ENCODE measurements at places on chromosomes 6 and 20. TPM values are rescaled to one million over a fixed set of nuclear protein-coding genes. Genes with fewer than 3 reads are reported as not detected.

CGA gene
- total RNA-seq, result not detected

HDGFL1 gene
- not detected for total RNA-seq

- no peak for DNase-seq
Measured at GRCh38 chr6:134676307-134677281, 273.3 kb downstream of the ALDH8A1 start.

DNA sequence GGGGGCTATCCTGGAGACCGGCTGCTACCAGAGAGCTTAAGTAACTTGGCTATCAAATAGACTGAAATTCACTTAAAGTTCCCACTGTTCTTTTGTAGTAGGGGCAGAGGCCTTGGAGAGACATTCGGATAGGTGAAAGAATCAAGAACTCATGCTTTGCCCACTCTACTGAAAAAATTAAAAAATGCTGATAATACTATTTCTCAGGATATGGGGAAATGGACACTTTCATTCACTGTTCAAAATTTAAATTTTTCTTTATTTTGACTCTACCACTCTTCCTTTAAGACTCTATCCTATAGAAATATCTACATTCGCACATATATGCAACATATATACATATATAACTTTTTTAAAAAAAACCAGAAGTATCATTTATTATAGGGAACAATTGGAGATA lies 117.8 kb upstream of the CHD6 start:
- DNase-seq, result no peak

- DNase-seq, result no peak
Measured at GRCh38 chr20:49561806-49562205, 6.1 kb downstream of the PTGIS start.

GRCh38 chr20:6122873-6123648 lies at the start of gene FERMT1:
FERMT1 (minus strand) TSS chr20:6123030; CDS start chr20:6119554, 3,476 bp downstream.
- DNase-seq, result peak; percentile 44

GRCh38 chr6:43744491-43744890 lies 25.5 kb upstream of the VEGFA start:
- DNase-seq, result peak; percentile 11

COX4I2 gene
- total RNA-seq, result not detected

SPTLC3 gene
- total RNA-seq, result 1.0 TPM

PACSIN1 gene
- total RNA-seq, result 3.1 TPM

GRCh38 chr6:35396991-35397390 lies 54.6 kb downstream of the PPARD start:
- no peak for DNase-seq

DNA sequence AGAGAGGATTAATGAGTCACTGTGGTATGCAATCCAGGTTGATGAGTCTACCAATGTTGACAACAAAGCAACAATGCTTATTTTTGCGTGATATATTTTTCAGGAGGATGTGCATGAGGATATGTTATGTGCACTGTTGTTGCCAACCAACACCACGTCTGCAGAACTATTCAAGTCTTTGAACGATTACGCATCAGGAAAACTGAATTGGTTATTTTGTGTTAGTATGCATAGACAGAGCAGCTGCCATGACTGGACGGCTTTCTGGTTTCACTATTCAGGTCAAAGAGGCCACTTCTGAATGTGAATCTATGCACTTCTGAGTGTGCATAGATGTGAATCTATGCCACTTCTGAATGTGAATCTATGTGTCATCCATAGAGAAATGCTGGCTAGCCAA lies 134.0 kb upstream of the GRIK2 start:
- DNase-seq, result no peak

GRCh38 chr6:17167327-17167979 lies 65.6 kb downstream of the STMND1 start:
- no peak for DNase-seq

- DNase-seq, result no peak
Measured at GRCh38 chr20:24959591-24960301, 10.7 kb downstream of the CST7 start.

TRIM40 gene
- total RNA-seq, result not detected

- DNase-seq, result no peak
Measured at GRCh38 chr6:82691997-82692396, 328.4 kb downstream of the TPBG start.

KCNG1 gene
- total RNA-seq, result not detected

DNA sequence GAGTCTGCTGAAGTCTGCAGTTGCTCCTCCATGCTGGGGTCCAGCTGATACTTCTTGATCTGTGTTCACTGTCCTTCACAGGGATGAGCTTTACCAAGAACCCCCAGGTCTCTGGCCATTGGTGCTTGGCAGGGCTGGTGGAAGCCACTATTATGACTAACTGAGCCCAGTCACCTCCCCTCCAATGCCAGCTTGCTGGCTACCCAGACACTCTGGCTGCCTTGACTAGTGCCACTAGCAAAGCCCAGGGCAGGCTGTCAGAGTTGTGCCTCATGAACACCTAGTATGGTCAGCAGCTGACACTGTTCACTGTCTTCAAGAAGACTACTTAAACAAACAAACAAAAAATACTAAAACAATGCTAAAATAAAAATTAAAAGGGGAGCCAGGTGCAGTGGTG lies 8.8 kb downstream of the ASIP start:
- DNase-seq, result no peak

GRCh38 chr6:98839781-98840361 lies 5.5 kb downstream of the POU3F2 start:
- no peak for DNase-seq

SLC32A1 gene
- total RNA-seq, result not detected

BANF2 gene
- total RNA-seq, result not detected

ACTL10 gene
- total RNA-seq, result 4.9 TPM

DNA sequence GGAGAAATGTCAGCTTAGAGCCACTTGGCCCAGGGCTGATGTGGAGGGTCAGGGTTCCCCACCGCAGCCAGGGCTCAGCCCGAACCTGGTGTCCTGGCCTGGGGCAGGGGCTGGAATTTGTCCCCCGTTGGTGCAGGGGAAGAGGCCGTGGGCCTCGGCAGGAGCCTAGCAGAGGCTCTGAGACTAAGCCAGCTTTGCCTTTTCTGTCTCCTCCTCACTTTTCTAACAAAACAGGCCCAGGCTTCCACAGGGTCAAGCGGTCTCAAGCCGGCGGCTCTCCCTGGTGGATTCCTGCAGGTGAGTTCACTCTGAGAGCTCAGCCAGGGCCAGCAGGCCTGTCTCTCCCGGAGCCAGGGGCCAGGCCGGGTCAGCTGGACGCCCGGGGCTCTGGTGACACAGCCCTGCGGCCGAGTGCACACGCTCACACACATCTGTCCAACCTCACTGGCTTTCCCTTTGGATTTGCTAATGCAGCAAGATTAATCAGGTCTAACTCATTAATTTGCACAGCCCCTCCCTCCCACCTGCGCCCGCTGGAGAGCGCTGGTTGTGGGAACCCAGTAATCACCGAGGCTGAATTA lies 2.9 kb upstream of the CHRNA4 start:
- no peak for DNase-seq

GRCh38 chr6:22965889-22966288 lies 396.5 kb downstream of the HDGFL1 start:
- DNase-seq, result no peak
